ENCODE measurements at places on chromosomes 1 and 21.
A peak's percentile ranks its signal among the peaks of the same experiment; 100 is the strongest.

GRCh38 chr1:202244841-202245261 is 51.3 kb downstream of the LGR6 start:
- DNase-seq = peak; percentile 47

- no peak for DNase-seq
Measured at GRCh38 chr21:34691390-34692032, 22.7 kb downstream of the CLIC6 start.

DNA sequence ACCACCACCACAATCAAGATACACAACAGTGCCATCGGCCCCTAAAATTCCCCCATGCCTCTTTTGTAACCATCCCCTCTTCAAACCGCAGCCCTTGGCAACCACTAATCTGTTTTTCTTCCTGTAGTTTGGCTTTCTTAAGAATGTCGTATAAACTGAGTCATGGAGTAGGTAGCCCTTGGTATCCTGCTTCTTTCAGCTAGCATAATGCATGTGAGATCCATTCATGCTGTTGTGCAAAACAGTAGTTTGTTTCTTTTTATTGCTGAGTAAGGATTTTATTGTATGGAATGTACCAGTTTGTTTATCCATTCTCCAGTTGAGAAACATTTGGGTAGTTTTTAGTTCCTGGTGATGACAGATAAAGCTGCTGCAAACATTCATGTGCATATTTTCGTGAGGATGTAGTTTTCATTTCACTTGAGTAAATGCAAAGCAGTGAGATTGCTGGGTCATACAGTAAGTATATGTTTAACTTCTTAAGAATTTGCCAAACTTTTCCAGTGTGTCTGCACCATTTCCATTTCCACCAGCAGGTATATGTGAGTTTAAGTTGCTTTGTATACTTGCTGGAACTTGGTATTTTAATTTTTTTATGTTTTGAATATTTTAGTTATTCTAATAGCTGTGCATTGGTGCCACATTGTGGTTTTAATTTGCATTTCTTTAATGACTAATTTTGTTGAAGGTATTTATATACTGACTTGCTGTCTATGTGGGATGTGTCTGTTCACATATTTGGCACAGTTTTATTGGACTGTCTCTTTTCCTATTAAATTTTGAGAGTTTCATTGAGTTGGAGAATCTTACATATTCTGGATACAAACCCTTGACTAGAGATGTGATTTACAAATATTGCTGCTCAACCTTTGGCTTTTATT is 148.4 kb upstream of the MAP1LC3C start:
- no peak for DNase-seq

DNA sequence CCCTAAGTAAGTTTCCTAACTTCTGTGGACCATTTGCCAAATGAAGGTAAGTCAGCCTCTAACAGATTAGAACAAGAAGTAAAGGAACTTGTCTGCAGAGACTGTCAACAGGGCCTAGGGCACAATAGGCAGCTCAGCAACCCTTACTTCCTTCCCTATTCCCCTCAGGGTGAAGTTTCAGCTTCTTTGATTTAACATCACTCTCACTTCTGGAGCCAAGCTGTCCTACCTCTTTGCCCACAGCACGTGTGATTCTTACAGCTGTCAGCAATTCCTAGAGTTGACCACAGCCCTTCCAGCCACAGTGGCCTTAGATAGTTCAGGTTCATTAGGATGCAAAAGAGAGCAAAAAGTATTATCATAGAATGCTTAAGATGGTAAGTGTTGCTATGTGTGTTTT is 7.6 kb upstream of the EIF4G3 start:
- DNase-seq = no peak

- DNase-seq = no peak
Measured at GRCh38 chr1:94329986-94330385, 88.2 kb upstream of the ABCD3 start.

DNA sequence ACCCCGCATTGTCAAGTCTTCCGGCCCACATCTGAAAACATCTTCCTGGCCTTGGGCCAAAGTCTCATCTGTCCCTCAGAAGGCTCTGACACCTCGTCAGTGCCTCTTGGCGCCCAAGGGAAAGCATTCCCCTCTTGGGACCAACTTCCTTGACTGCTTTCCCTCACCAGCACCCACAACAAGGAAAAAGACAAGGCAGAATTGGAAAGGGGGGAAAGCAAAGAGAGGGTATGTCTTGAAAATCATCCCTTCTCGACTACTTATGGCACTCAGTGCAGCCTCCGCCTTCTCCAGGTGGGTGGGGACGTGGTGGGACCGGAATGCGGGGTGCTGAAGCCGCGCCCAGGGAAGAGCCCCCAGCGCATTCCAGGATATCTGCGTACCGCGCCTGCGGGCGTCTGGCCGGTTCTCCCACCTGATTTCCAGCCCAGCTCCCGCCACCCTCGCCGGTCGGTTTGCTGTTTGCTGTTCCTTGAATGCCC is 554 bp upstream of the SLC39A1 start:
- DNase-seq = peak; percentile 88

- DNase-seq = no peak
Measured at GRCh38 chr1:180387413-180387812, 115.0 kb downstream of the ACBD6 start.

DNA sequence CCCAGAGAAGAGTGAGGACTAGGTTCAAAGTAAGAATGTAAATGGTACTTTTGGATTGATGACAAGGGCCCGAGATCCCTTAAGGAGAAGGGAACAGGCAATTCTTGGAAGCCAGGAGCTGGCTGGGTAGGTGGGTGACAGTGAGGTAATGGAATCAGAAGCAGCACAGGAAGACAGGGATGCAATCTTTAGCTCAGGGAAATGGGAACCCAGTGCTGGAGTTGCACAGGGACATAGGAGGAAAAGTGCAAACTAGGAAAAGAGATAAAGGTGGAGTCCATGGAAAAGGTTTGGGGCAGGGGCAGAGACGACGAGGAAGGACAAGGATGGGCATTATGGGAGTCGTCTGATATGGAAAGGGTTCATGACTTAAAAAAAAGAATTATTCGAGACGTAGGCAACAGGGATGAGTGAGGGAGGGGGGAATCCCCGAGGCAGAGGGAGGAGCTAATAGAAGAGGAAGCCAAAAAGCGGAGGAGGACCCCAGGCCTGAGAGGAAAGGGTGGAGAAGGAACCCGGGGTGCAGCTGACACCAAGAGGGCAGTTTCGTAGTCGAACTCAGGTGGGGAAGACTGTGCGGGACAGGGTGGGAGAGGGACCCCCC is 495 bp downstream of the PI4KB start:
- peak; percentile 96 for DNase-seq

- peak; percentile 66 for DNase-seq
Measured at GRCh38 chr1:42420911-42421585, 34.8 kb downstream of the ZMYND12 start.

DNA sequence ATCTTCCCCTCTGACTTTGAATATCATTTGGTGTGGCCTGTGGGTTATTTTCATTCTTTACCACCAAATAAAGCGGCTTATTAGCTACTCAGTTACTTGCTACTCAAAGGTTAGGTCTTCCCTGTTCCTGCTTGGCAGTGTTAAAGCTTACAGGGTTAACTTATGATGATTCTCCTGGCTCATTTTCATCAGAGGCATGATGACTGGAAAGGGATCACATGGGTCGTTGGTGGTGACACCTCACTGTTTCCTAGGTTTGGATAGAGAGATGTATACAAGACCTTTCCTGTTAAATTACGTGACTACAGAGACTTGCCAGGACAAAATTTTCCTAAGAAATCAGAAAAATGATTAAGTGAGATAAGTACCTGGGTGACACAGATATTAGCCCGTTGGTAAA is 27.4 kb downstream of the MRPS6 start:
- no peak for DNase-seq

GRCh38 chr1:87867626-87868025 is 538.9 kb downstream of the LMO4 start:
- DNase-seq = no peak

Measured in osteoblast (primary cell).